ENCODE measurements at places on chromosomes 4 and X. TPM values are rescaled to one million over a fixed set of nuclear protein-coding genes. Genes with fewer than 3 reads are reported as not detected.

PHOX2B gene
- total RNA-seq, result not detected

GSTCD gene
- 3.4 TPM for total RNA-seq

- no peak for DNase-seq
These were observed 4.1 kb downstream of the HDAC8 start for GRCh38 chrX:72568406-72569092.

- no peak for DNase-seq
These were observed 92.0 kb upstream of the TNIP3 start for GRCh38 chr4:121255986-121256750.

GAK gene
- 27.8 TPM for total RNA-seq

DNA sequence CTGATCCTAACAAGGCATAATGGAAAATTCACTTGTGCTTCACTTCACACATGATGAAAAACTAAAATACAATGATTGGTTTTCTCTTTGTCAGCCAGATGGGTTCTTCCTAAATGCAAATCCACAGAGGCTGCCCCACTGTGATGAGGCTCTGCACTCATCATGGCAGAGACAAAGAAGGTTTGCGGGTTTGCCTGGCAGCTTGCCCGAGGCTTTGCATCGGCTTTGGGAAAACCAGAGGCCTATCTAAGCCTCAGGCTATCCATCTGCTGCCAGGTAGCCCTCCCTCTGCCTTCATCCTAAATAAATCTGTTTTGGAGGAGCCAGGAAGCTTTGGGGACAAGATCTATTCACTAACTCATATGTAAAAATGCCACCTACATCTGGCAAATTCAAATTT, 244.2 kb downstream of the PACRGL start:
- DNase-seq, result no peak

ZCCHC12 gene
- total RNA-seq, result 0.19 TPM
